Calu3 (cell line): ENCODE measurements at places on chromosomes 7 and 10.

DNA sequence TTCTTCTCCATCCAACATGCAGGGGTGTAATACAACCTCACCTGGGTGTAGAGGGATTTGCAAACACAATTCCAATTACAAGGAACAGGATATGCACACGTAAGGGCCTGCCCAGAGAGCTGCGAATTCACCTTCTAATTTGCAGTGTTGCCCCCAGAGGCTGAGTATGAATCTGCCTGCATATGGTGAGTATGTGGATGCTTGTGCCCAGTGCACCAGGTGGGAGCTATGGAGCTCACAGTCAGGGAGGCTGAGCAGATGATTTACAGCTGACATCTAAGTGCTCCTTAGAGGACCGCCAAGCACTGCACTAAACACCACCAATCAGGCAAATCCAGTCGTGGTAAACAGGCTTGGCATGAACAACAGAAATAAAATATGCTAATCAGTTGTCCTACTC lies 132.0 kb downstream of the RELN start:
- no peak for DNase-seq

DNA sequence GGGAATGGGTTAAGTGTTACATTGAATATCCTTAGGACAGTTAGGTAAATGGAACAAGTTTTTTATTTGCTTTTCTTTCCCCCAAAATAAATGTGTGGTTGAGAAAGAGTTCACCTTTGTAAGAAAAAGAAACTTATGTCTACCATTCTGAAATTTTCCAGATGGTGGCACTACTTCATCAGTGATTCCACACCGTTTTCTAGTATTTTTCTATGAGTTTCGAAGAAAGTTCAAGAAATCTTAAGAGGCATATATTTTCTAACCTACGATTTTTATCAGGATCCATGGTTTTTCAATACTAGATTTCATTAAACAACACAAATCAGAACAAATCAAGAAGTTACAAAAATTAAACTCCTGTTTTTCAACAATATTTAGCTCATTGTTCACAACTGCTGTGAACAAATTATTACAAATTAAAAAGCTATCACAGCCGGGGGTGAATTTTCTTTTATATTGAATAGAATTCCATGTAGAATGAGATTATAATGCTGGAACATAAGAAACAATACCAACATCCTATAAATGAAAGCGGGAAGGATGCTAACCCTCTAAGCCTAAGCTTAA lies 163.1 kb upstream of the NPVF start:
- no peak for DNase-seq

DNA sequence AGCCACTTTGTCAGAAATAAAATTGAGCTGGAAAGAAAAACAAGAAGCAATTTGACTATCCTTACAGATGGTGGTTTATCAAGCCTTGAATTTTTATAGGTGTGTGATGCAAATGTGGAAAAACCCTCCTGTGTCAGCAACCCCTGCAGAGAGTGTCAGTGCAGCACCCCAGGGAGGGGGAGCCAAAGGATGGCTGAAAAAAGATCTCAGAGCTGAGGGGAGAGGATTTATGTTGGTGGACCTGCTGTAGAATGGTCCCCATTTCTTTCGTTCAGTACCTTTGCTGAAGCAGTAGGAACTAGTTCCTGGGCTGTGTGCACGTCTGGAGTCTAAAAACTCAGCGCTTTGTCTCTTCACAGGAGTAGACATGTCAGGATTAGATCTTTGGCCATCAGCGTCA lies 239.0 kb downstream of the PHTF2 start:
- DNase-seq, result no peak

DNA sequence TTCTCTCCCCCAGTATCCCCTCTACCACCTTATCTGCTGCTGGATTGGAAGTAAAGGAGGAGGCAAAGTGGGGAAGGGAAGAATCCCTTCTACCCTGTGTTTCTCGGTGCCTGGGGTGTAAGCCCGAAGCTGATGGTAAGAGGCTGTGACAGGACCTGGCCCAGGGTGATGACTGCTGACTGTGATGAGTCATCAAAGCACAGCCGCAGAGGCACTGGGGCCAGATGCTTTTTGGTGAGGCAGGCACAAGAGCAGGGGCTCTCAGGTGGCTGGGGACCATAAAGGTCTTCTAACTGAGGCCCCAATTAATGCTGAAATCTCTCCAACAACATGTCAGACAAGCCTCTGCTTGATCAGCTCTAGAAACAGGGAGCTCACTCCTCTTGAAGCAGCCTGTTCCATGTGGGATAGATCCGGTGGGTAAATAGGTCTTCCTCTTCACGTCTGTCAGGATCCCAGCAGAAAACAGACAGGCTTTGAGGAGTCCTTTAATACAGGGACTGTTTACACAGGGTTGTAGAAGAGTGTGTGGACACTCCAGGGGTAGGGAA lies 86.1 kb upstream of the PCBD1 start:
- peak; percentile 14 for DNase-seq

GRCh38 chr7:104341546-104341945 lies 13.1 kb downstream of the LHFPL3 start:
- no peak for DNase-seq

DNA sequence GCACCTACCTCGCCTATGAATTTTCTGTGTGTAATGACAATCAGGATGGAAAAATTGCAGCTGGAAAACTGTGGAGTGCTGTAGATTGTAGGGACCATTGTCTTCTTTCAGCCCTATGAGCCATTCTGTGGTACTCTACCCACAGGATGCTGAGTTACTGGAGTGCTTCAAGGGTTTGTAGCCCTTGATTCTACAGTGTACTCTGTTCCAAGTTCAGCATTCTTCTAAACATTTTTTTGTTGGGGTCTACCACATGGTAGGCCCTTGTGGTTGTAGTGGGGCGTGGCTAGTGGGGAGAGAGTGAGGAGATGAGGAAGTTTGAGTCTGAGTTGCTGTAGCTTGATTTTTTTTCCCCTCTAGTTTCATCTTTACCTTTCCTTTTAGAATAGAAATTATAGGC lies 33.5 kb downstream of the REEP3 start:
- peak; percentile 79 for DNase-seq

DNA sequence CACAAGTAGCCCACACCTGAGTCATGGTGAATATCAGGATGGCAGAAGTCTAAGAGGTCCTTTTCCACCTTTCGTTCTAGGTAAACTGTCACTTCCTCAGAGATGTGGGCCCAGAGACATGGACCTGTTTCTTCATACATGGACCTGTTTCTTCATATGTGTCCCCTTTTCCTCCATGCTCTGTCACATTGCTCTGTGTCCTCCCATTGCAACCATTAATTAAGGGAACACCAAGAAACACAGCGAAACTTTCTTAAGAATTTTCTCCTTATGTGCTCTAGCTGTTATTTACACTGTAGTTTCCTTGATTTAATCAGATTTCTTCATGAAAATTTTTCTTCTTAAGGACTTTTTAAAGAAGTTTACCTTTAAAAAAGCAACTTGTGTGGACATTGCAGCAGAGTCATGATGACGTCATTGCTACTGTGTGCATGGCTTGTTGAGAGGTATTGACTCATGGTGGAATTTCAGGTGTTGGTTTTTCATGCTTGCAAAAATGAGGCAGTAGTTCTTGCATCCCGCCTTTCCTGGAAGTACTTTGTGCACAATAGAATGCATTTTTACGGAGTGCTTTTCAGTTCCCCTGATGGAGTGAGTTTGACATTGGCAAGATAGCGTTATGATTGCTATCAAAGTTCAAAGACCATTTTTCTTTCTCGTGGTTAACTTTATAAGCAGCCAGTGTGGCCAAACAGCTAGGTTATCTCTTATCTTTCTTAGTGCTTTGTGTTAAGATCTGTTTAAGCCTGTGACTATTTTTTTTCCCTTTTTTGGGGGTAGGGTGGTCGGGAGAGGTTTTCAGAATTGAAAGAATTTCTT lies 37.7 kb downstream of the CFAP58 start:
- DNase-seq, result peak; percentile 10

DNA sequence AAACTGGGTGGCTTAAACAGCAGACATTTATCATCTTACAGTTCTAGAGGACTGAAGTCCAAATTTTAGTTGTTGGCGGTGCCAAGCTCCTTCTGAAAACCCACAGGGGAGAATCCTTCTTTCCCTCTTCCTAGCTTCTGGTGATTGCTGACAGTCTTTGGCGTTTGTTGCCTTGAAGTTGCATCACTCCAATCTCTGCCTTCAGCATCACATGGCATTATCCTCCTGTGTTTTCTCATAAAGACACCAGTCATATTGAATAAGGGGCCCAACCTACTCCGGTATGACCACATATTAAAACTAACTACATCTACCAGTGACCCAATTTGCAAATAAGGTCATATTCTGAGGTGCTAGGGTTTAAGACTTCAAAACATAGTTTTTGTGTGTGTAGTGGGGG lies 472.1 kb upstream of the IGFBP3 start:
- no peak for DNase-seq

DNA sequence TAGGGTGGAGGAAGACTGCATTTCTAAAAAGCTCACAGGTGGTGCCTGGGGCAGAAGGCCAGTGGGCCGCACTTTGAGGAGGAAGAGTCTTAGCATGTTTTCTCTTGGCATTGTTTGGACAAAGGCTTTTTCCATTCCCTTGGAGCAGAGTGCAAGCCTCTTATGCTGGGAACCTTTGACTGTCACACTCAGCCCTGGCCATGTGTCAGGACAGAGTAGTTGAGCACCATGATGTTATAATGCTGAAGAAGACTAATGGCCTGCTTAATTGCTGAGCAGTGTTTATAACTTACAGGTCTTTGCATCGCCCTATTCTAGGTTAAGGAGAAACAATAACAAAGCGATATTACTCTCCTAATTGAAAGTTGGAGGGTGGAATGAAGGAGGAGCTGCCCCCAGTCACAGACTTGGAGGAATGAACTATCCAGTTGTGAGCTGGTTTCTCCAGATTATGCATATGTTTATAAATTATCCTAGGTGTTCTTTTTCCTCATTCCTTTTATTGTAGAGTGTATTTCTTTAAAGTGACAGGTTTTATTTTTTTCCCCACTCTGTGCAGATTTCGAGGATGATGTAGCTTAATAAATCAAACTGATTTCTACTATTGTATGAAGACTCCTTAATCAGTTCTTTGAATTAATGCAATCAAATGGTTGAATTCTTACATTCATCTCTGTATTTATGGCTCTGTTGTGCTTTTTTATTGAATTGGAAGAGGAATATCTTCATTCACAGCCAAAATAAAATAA lies 767.0 kb downstream of the LRMDA start:
- no peak for DNase-seq

DNA sequence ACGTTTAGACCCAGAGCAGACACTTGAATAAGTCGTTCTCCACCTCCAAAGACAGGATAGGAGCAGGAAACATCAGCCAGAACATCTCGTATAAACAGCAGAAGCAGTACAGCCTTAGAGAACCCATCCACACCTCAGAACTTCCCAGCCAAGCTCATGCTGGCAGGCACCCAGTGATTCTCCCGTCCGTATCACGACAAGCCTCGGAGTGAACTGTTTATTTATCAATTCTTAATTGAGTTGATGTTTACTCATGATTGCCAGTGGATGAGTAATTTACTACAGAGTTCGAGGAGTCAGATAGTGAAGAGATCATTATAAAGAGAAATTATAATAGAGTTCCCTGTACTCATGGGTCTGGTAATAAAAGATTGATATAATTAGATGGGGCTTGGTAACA lies 811.5 kb downstream of the LRMDA start:
- no peak for DNase-seq

DNA sequence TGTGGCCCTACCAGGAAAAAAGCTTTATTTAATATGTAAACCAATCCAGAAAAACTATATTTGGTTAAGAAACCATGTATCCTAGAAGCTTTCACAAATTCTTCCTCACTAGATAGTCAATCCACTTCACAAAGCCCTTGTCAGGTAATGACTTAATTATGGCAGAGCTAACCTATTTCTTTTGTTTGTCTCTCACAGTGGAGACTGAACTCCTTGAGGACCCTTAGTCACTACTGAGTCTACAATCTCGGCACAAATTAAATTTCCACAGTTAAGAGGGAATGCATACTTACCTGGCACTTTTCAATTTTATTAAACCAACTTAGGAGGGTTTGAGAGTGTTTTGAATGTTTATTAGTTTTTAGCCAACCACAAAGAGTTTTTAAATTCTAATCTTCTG lies 23.0 kb downstream of the WAPL start:
- DNase-seq, result no peak

DNA sequence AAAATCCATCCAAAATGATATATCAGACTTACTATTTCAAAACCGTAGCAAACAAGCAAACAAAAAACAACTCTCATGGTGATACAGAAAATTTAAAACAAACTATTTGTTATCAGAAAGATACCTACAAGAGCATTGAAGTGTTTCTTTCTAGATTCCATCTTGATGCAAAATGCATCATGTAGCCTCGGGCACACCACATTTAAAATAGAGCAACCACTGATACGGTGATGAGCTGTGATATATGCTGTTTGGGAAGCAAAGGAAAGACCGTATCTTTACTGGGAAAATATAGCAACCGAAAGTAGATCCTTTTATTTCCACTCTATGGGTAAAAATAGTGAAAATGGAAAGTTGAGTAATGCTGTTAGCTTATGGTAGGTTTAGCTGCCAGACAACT lies 892.0 kb downstream of the GATA3 start:
- DNase-seq, result no peak

DNA sequence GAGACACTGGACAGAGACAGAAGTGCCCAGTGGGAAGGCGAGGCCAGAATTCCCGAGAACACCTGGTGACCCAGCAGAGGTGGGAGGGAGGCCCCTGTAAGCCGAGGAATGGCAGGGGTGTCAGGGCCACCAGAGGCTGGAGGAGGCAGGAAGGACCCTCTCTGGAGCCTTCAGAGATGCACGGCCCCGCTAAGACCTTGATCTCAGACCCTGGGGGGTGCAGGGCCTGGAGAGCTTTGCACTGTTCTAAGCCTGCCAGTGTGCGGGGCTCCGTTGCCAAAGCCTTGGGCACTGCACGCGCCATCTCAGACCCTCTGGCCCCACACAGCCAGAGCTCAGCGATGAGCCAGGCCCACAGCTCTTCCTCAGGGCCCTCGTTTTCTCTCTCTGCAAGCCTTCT lies 557.1 kb downstream of the PTPRN2 start:
- DNase-seq, result no peak

DNA sequence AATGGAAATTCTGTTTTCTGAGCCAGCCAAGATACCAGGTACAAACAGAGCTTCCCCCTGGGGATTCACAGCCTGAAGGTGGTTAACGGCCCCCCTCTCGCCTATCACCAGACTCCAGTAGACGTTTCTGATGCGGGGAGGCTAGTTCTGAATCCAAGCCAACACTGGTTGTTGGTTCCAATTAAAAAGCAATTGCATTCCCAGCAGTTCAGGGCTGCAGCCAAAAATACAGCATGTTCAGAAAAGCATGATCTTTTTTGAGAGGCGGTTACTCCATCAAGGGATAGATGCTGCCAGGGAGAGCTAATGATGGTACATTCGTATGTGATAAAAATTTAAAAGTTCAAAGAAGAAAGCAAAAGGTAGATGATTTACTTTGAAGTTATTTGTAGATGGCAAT lies 481.0 kb downstream of the GALNT17 start:
- DNase-seq, result no peak

DNA sequence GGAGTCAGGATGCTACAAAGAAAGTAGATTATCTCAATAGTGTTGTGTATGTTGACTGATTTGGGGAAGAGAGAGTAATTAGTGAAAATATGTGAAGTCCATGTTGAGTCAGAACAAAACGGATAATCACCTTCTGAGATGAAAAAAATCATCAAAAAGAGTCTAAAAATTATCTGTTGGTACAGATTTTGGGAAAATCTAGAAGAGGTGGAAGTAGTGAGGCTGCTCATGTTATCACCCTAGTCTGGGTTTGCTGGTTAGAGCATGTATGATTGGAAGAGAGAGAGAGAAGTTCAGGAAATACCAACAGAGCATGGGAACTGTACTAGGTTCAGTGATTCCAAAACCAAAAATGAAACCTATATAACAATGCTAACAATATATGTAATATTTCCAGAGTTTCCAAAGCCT lies 12.3 kb downstream of the RPA3 start:
- DNase-seq, result no peak

- no peak for DNase-seq
These were observed 11.9 kb upstream of the WDFY4 start for GRCh38 chr10:48672596-48673265.
